Stimulated activated naive CD8-positive, alpha-beta T cell treated with anti-CD3 and anti-CD28 coated beads, Interleukin-15, amount 100 ng/mL, for 72 hours (primary cell): ENCODE measurements at places on chromosomes 5 and 9.
A peak's percentile ranks its signal among the peaks of the same experiment; 100 is the strongest.

DNA sequence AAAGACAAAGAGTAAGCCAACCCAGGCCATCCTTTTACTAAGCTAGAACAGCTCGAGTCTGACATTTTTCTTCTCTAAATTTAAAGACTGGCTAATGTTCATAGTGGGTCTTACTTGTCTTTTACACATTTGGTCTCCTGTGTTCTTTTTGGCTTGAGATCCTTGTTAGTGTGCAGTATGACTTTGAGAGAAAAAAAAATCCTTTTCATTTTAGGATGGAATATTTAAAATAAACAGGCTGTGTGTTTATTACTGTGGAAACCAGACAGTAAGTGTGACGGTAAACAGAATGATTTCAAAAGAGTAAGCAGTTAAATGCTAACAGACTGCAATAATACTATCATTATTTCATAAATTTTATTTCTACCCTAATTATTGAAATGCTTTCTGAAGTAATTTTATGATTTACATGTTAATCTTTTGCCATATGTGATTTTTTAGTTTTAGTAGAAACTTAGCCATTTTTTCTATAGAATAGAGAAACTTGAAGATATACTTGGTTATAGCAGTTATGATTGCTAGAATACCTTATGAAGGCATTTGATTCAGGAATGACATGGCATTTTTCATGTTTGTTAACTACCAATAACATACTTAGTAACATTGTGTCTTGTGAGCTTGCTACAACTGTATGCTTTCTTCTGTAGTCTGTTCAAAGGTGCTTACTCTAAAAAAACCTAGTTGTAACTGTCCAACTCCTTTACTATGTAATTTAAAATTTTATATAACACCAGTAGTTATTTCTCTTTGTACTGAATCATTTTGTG lies 92.4 kb downstream of the XRCC4 start:
- DNase-seq, result no peak

DNA sequence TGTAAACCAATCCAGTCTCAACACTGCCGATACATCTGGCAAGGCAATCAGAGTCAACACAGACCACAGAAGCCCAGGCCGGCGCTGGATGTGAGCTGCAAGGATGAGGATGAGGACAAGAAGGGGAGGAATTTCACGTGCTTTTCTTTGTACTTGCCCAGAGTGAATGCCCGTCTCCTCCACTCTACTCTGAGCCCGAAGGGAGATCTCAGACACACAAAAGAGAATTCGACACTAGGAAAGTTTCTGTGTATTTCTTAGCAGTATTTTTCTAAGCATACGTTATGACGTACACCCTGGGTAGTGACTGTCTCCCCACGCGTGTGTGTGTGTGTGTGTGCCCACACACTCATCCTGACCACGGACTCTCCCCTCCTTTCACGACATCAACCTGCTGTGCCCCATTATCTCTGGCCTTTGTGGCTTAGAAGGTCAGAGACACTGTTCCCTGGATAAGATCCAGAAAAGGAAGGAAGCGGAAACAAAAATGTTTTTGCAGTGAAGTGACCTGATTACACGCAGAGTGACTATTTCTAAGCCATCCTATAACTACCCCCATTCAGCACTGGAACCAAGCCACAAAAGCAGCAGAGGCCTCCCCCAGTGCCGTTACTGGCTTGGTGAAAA lies 227.3 kb upstream of the DAPK1 start:
- DNase-seq, result no peak

DNA sequence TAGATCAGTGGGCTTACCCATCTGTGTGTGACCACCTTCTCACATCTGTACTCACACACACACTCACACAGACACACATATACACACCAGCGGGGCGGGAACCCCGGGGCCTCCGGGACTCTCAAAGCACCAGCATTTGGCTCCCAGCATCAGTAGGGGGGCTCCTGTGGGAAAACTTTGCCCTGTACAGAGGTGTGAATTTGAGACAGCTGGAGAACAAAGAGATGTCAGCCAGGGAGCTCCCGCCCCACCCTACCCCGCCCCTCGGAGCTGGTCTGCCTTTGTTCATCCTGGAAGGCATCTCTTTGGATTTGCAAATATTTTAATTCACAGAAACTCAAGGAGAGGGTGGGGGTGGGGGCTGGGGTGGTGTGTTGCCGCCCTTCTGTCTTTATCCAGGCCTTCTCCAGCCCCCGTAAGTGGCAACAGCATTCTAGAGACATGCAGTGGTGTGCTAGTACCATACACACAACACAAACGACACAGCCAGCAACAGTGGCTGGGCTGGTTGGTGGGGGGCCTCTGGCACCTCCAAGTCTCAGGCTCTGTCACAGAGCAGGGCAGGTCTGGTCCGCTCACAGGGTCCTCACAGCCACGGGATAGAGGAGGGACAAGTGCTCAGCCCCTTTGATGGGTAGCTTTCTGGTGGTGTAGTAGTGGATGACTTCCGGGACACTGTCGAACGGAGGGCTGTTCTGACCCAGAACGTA lies 15.5 kb upstream of the SLC25A51 start:
- no peak for DNase-seq

- no peak for DNase-seq
Measured at GRCh38 chr5:64788156-64788555, 19.4 kb downstream of the CWC27 start.

- no peak for DNase-seq
Measured at GRCh38 chr5:132673939-132674630, at the start of gene IL4. IL4 (plus strand) TSS chr5:132673989; CDS start chr5:132674051, 62 bp downstream.

DNA sequence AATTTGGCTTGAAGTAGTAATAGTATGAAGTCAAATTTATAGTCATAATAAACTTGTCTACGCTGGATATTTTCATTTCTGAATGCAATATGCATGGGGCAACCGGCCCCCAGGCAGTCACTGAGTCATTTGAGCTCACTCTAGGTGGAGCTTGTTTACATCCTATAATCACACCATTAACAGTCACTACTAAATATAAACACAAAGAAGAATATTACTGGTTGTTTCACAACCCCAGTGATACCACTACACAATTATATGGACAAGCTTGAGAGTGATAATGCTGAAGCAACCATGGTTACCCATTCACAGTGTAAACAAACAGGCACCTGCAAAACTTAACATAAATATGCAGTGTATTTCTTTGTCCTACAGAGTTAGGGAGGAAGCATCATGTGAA lies 68.7 kb downstream of the MARCHF3 start:
- DNase-seq, result no peak

DNA sequence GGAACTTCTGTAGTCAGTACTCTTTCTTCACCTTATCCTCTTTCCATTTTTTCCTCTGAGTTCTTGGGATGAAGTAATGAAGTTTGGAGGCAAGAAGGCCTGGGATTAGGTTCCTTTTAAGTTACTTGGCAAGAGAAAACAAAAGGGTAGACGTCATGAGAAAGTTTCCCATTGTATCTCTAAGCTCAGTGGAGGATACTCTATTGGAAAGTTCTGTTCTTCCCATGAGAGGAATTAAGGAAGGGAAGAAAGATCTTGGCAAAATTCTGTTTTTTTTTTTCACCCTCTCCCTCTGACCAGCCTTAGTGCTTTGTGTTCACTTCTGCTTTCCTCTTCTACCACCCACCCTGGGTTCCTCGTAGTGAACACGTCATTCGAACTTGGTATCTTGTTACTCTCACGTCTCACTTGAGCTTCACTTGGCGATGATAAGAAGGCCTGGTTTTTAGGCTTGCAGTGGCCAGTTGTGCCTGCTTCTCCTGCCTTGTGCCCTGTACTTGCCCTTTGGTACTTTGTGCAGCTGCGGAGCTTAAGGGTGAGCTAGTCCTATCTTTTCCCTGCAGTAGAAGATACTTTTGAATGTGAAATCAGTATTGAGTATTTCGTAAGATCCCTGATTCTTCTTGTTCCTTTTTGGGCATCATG lies 67.0 kb downstream of the ARHGAP26 start:
- no peak for DNase-seq

GRCh38 chr5:7916171-7916804 lies 47.3 kb downstream of the MTRR start:
- DNase-seq, result no peak

- no peak for DNase-seq
Measured at GRCh38 chr9:73494894-73495293, 343.2 kb downstream of the ANXA1 start.

GRCh38 chr9:35520364-35520710 lies 30.4 kb downstream of the RUSC2 start:
- DNase-seq, result no peak

DNA sequence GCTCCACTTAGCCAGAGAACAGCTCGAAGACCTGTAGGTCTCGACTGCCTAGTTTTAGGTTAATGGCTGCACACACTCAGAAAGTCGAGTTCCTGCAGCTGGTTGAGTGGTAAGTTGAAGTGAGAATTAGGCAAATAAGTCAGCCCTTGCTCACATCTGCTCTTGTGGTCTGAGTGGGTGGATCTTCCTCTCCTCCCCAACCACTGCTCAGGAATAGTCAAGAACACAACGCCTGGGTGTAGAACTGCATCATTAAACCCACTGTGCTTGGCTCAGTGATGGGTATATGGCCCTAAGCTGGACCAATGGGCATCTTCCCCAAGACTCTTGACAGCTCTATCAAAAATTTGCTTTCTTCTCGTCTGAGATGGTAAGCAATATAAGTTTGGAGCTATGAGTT lies 20.9 kb upstream of the ADAM19 start:
- no peak for DNase-seq

GRCh38 chr9:69677931-69678330 lies 5.8 kb upstream of the APBA1 start:
- DNase-seq, result no peak

DNA sequence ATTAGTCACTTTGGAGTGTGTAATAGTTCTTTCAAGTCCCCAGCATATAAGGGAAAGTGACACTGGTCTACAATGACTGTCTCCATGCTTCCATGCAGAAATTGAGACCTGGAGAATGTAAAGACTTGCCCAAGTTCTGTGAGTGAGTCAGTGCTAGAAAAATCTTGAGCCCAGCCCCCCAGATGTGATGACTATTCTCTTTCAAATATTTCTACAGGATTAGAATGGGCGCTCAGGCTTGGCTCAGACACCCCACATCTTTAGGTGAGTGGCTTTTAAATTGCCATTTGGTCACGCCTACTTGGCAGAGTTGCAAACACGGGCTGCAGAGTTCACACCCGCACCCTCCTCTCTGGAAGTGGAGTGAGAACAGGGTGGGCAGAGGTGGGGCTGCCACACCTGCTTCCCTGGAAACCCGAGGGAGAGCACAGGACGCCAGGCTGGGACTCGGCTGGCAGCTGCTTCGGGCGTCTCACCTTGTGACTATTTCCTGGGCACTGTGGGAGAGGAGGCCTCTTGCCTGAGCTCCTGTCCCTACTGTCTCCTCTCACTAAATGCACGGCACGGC lies 37.6 kb downstream of the ROPN1L start:
- no peak for DNase-seq

GRCh38 chr9:4297786-4298254 lies 2.0 kb downstream of the GLIS3 start:
- peak; percentile 55 for DNase-seq

DNA sequence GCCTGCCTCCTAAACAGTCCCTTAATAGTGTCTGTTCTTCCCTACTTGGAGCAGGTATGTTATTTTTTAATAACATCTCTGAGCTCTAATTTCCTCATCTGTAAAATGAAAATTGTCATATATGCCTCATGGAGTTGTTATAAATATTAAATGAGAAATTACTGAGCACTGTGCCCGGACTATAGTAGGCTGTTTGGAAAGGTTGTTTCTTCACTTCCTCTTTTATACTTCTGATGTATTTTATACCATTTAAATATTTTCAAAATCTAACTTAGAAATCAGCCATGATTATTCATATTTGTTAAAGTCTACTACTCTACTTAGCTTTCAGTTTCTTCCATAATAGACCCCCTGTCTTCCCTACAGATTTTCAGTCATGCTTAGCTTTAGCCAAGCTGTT lies 30.5 kb upstream of the HAPLN1 start:
- no peak for DNase-seq

GRCh38 chr5:111753884-111754589 lies 3.0 kb downstream of the NREP start:
- no peak for DNase-seq

DNA sequence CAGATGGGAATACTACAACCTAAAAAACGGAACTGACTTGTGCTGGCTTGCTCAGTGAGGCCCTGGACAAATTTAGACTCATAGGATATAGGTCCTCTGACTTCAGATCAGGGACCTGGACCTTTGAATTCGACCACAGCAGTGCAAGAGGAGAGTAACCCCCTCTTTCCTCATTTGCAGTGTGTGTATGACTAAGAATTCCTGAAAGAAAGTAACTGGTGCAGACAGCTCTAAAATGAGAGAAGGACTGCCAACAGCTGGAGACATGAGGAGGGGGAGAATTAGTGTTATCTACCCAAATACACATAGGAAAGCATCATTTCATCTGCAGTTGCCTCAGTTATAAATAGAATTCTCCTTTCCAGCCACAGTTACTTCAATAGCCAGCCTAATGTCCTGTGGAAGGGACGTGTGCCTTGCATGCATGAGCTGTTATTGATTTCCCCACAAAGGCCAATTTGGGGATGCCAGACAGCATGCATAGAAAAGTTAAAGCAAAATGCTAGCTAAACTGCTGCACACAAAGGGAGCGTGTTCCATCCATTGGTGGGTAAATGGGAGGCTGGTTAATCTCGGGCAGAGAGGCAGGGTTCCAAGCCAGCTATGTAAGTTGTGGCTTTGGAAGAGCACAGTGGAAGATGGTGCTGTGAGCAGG lies 442.7 kb downstream of the CDK5RAP2 start:
- no peak for DNase-seq

- no peak for DNase-seq
Measured at GRCh38 chr5:81786496-81786895, 35.6 kb upstream of the SSBP2 start.

DNA sequence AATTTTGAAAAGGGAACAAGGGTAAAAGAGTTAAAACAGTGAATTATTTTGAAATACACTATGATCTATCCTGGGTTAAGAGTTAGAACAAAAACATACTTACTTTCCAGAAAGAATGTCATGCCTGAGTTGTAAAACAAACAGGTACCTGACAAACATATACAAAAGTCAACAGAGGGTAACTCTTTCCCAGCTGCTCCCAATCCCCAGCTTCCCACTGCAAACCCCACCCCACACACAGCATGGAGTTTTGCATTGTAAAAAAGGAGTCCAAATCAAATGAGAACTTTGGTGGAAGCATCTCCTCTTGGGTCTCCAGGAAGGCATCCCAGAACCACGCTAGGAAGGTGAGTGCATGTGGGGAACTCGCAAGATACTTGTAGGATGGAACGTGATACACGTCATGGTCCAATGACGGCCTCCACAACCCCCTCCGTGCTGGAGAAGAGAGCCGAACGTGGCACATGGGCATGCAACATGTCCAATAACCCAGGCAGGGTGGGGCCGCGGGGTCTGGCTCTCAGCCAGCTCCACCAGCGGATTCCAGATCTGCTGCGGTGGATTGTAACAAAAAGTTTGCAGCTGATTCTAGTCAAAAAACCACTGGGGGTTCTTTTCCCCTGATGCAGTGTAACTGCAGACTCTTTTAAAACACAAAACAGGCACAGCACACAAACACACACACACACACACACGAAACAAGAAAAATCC lies 55.8 kb downstream of the EPB41L4B start:
- DNase-seq, result no peak

GRCh38 chr5:123450114-123450513 lies 26.9 kb upstream of the CEP120 start:
- DNase-seq, result no peak

- no peak for DNase-seq
Measured at GRCh38 chr5:133947431-133947841, 21.0 kb downstream of the C5orf15 start.

- DNase-seq, result no peak
Measured at GRCh38 chr5:145941448-145942130, 5.2 kb downstream of the SH3RF2 start.

GRCh38 chr5:69152731-69153130 lies 14.2 kb upstream of the CCNB1 start:
- no peak for DNase-seq

- DNase-seq, result no peak
Measured at GRCh38 chr5:108060340-108060739, 321.6 kb downstream of the FBXL17 start.
